ENCODE measurements at places on chromosomes 5 and 9.

- no peak for DNase-seq
Observed at GRCh38 chr9:86664603-86665002, 282.7 kb downstream of the GAS1 start.

DNA sequence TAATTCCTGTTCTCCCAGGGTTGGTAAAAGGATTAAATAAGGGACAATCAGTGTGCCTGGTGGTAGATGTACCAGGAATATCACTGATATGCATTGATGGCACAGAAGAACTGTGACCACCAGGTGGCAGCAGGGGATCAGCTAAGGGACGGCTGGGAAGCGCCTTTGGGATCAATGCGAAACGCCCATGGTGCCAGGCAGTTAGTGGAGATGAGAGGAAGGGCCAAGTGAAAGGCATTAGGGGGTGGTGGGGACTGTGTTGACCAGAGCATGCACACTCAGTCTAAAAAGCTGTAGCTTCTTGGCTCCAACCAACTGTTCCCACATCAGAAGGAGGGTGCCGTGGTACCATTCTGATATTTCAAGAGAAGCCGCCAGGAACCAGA lies 55.6 kb downstream of the ARHGEF37 start:
- peak; percentile 59 for DNase-seq

DNA sequence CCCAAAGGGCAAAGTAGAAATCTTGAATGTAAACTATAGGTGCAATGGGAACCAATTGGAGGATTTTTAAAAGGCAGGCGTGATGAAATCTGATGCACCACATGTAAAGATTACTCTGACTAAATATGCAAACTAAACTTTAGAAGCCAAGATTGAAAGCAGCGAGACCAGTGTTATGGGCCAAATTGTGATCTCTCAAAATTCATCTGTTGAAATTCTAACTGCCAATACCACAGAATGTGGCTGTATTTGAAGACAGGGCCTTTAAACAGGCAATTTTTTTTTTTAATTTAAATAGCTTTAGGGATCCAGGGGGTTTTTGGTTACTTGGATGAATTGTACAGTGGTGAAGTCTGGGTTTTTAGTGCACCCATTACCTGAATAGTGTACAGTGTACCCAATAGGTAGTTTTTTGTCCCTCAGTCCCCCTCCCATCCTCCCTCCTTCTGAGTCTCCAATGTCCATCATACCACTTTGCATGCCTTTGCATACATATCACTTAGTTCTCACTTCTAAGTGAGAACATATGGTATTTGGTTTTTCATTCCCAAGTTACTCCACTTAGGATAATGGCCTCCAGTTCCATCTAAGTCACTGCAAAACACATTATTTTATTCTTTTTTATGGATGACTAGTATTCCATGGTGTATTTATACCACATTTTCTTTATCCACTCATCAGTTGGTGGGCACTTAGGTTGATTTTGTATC lies 69.7 kb downstream of the DRD1 start:
- DNase-seq, result no peak

DNA sequence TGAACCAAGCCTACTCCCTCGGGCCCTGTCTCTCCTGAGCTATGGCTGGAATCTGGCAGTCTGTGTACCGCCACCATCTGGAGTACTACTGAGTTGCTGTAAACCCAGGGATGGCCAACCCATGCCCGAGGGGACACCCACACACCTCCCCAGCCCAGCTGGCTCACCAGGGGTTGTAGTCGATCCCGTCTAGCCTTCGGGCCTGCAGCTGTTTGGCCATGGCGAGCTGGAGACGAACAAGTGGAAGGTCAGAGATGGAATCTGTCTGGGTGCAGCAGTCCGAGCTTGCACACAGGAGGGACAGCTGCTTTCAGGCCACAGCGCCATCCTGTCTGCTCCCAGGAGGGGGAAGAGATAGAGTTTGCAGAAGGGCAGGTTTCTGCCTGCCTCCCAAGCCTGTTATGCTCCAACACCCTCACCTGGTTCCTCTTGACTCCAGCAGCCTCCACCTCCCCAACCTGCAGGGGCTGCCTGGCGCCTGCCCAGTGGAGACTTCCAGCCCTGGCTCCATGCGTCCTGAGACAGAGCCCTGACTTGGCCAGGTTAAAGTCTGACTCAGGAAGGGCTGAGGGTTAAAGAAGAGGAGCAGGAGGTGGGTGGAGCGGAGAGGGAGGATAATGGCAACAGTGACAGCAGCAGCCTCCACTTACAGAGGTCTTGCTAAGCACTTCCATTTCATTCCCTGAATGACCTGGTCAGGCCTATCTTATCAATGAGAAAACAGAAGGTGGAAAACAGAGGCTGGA lies 15.8 kb upstream of the SPOUT1 start:
- DNase-seq, result no peak

DNA sequence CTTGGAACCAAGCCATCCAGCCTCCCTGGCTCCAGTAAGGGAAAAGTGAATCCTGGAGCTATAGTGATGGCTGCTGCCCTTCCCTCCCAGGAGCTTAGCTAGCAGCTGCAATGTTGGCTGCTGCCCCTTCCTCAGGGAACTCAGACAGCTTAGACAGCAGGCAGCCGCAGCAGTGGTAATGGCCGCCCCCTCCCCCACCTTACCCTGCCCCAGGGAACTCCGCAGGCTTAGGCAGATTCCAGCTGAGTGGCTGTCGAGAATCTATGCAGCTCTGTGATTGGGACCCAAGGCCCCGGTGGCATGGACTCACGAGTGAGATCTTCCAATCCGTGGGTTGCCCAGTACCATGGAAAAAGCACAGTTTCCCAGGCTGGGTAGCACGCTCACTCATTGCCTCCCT lies 378.6 kb downstream of the NNT start:
- no peak for DNase-seq

GRCh38 chr5:5317976-5318375 lies 104.5 kb upstream of the ICE1 start:
- DNase-seq, result no peak

GRCh38 chr9:5976674-5977397 lies 38.6 kb downstream of the RANBP6 start:
- DNase-seq, result no peak

- DNase-seq, result no peak
Observed at GRCh38 chr5:1161108-1161832, 40.1 kb upstream of the SLC6A19 start.

DNA sequence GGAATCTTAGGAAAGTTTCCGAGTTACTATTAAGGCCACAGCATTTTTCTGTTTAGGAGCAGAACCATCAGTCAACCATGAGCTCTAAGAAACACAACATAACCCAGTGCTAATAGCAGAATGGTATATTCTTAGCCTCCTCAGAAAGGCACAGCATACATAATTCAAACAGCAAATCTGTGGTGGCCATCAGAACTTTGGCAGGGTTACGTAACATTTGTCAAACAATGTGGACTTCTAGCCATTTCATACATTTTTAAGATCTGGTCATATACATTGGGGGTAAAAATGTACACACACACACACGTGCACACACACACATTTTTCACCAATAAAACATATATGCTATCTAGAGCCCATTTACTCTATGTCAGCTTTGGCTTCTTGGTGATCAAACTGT lies 225.2 kb downstream of the GNA14 start:
- DNase-seq, result no peak

- no peak for DNase-seq
Observed at GRCh38 chr5:109574985-109575384, 114.7 kb upstream of the MAN2A1 start.

GRCh38 chr5:37495668-37496347 lies 116.7 kb downstream of the WDR70 start:
- no peak for DNase-seq

- no peak for DNase-seq
Observed at GRCh38 chr9:22208846-22209585, 199.9 kb upstream of the CDKN2B start.

GRCh38 chr5:127254729-127255284 lies 35.8 kb upstream of the MEGF10 start:
- no peak for DNase-seq

DNA sequence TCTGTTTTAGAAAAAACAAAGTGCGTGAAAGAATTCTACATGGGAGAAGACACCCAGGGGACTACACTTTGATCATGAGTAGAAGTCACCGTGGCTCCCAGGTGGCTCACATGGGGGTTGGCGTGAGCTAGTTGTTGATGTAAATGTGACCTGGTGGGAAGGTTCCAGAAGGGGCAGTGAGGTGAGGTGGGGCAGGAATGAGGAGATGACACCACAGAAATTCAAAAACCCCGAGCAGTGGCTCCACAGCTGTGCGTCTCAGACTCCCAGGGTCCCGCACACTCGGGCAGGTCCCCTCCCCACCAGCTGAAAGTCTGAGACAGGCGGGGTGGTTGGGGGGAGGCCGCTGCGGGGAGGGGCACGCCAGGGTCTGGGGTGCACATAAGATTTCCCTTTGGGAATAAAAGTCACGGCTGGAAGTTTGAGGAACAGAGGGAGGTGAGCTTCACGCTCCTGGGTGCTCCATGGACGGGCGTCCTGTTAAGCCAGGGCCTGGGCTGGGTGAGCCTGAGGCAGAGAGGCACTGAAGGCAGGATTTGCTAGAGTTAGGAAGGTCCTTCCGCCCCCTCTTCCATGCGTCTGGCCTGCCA lies 29.9 kb downstream of the GLT6D1 start:
- no peak for DNase-seq

DNA sequence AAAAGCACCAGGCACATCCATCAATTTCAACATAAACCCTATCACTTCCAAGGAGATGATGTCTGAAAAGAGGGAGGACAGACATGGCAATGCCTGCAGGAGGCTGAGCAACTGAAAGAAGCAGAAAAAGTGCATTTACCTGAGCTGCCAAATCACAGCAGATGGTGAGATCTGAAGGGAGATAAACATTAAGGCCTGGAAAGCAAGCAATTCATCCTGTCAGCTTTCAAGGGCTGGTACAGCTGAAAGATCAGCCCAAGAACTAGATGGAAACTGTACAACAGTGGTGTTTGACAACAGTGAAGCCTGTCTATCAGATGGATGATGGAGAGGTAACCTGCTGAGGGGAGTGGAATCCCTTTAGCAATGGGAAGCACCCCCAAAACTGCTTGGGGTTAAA lies 433.2 kb upstream of the ZNF608 start:
- no peak for DNase-seq
